Cerebellar nuclear complex (tissue), 1 donor: ENCODE measurements at places on chromosomes 6 and 20.

DNA sequence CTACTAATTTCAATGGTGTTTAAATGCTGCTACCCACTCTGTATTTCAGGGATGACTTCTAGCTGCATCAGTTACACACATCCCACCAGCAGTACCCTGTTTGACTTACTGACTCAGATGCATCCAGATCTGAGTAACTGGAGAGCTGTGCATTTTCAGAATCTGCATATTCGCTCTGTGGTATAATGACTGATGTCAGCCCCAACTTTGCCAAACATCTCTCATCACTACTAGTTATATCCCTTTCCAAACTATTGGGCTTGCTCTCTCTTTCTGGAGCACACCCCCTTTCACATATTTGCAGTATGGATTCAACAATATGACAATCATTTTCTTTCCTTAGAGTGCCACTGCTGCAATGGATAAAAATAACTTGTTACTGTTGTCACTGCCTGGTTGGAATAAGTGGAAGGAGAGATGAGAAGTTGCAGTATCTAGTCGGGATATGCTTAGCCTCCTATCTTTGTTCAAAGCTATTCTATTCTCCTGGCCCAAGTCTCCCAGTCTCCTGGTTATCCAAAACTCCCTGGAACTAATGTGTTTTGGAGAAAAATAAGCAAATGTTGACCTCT is 3.3 kb upstream of the RSPO3 start:
- no peak for DNase-seq

DNA sequence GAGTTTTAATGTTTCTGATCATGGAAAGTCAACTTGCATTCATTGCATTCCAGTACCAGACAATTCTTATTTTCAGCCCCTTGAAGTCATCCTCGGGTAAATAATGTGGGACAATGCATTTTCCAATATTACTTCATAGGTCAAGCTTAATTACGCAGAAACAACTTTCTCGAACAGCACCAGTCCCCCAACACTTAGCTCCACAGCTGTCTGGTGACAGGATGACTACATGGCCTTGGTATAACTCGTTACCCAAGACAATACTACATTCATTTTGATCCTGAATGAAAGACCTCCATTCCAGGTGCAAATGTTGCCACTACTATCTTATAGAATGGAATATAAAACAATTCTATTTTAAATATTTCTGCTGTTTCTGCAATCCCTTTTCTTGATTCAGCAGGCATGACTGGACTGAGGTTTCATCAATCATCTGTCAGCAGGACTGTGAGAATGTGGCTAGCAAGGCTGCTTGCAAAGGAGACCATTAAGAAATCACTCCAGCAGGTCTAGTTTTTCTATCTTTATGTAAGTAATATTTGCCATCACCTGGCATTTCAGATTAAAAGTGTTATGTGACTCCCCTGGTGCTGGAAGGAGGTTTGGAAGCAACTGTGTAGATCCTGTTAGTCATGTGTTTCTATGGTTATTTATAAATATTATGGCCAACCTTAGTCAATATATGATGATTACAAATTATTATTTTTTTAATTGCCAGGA is 147.9 kb downstream of the HAO1 start:
- no peak for DNase-seq

DNA sequence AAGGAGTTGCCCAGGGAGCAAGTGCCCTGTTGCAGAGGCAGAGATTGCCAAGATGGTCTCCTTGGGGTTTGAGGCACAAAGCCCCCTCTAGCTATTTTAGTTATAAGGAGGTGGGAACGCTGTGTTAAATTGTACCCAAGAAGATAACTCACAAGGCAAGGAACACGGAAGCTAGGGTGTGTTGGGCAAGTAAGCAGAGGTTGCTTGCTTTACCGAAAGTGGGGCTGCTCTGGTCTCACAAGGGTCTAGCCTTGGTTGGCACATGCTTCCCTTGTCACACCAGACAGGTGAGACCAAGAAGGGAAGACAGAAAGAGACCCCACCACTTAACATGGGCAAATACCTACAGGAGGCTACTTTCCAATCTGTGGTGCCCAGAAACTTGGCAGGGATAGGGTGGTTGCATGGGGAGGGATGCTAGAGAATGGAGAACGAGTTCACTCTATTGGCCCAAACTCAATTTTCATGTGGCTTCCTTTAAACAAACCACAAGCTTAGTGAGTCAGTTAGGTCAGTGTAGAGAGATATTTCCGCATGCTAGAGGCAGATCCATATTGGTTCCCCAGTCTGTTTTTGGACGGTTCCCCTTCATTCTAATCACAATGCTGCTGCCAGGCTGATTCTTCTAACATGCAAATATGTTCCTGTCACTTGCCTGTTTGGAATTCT is 42.4 kb downstream of the PLAGL1 start:
- no peak for DNase-seq

- DNase-seq, result no peak
These were observed 52.2 kb downstream of the SAMD5 start for GRCh38 chr6:147560670-147561069.

- no peak for DNase-seq
These were observed 109.3 kb upstream of the AFDN start for GRCh38 chr6:167717455-167717854.

DNA sequence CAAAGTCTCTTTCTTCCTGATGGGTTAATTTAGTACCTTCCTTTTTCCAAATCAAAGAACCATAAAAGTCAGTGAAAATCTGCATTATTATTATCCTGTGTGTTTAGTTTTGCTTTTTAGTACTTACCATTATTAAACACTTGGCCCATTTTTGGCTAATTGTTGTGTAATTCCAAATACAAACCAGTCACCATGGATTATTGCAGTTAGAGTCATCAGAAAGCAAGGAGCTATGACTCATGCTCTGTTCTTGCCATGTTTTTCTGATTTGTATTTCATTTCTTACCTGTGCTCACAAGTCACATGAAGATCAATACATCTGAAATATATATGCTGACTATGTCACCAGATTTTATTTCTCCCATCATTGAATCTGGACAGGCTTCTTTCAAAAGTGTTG is 31.3 kb downstream of the SLC22A3 start:
- DNase-seq, result no peak

DNA sequence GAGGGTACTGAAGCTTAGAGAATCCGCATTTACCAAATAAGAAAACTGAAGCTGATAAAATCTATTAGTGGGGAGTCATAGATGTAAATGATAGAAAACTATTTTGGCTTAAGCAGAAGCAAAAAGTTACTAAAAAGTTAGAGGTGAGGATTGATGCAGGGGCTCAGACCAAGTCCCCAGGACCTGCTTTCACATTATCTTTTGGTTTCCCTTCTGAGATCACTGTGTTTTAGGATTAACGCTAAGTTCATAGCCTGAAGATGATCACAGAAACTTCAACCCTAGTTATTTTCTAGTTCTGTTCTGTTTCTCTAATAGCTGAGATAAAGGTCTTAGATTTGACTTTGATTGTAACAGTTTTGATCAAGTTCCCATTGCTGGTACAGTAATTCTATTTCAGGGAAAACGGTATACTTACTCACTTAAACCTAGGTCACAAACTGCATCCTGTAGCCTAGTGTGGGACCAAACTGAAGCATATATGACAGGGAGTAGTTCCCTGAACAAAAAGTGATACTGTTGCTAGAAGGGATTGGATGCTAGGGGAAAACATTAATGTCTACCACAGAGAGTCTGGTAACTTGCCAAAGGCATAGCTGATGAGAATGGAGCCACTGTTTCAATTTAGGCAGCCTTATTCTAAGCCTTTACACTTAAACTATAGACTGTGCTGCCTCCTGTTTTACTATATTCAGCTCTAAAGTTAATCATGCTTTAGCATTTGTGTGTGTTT is 13.1 kb downstream of the CYB5R4 start:
- no peak for DNase-seq

DNA sequence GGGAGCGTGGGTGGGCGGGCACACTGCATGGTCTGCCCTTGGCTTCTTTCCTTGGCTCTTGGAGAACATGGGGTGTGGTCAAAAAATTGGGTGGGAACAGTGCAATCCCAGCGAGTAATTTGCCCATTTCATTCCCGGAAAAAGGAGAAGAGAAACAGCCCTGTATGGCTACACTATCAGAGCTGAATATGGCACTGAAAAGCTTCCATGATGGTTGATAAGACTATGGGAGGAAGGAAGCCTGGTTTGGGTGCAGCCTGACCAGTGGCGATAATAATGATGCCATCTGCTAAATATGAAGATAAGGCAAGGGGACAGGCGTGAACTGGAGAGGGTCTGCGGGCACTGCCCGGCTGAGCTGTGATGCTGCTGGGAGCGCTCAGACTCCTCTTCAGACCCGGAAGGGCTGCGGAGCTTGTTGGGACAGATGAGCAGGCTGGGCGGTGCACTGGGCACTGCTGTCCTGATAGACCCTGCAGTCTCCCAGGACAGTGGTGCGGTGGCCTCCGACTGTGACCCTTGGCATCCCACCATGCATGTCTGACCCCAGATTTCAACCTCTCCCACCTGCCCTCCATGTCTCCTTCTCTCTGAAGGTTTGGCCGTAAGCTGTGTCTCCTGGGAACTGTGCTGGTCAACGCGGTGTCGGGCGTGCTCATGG is 10.2 kb downstream of the SLC22A1 start:
- no peak for DNase-seq

DNA sequence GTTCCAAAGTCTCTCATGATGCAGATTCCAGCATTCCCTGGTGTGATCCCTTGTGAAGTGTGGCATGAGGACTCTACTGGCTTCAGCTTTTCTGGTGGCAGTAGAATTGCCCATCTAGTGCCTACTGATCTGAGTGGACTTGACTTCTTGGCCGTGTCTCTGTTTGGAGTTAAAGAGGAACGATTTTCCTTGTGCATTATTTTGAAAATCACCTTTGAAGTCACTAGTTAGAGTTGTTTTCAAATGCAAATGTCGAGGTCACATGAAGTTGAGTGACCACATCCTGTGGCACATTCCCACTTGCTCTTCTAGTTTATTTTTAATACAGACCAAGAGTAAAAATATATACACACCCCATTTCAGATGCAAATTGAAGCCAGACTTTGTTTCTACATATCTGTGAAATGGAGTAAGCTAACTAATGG is 270.7 kb upstream of the TAB2 start:
- no peak for DNase-seq

- no peak for DNase-seq
These were observed 120.0 kb downstream of the GRM4 start for GRCh38 chr6:34025861-34026260.

DNA sequence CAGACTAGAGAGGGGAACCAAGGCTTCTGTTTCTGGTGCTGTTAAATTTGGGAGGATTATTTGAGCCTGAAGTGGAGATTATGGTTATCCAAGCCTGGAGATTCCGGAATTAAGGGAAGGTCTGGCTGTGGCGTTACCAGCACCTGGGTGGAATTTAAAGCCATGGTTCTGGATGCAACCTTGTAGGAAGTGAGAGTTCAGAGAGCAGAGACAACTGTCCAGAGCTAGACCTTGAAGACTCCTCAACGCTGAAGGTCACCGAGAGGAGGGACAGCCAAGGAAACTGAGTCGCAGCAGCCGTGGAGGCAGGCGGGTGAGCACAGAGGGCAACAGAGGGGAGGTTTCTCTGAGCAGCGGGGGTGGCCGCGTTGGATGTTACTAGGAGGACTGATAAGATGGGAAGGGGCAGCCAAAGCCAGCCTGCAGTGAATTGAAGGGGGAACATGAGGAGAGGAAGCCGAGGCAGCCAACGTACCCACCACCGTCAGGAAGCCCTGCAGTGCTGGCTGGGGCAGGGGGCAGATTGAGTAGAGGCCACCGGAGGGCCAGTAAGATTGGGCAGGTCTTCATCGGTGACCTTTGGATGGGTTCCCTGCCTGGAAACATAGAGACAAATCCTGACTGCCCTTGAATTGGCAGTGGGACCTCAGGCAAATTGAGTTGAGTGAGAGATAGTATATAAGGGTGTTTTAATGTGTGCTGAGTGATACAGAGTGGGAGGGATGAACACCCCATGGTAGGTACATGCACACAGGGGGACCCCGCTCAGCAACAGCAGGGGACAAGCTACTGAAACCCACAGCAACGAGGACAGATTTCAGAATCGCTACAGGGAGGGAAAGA is 90.3 kb downstream of the SNX5 start:
- DNase-seq, result no peak

- DNase-seq, result no peak
These were observed 101.4 kb upstream of the PTPN1 start for GRCh38 chr20:50408526-50409364.

DNA sequence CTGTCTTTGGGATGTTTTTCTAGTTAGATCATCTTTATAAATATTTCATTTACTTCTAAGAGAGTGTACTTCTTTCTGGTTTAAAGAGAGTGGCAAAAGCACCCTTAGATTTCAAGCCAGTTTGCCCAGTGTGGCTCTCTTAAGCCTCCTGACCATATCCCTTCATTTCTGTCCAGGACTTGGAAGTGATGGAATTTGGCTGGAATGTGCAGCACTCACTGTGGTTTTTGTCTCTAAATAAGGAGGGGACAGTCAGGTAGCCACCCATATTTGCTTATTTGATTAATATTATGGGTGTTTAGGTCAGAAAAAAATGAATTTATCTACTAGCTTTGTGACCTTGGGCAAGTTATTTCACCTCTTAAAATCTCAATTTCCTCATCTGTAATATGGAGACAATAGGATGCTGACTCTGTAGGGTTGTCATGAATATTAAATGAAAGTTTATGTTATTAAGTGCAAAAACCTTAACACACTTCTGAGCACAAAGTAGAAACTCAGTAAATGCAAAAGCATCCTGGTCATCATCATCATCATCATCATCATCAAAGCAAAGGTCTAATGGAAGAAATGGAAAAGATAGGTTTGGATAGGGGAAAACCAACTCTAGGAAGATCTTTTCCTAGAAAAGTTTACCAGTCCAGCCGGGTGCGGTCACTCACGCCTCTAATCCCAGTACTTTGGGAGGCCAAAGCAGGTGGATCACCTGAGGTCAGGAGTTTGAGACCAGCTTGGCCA is 3.1 kb downstream of the CRYBG1 start:
- no peak for DNase-seq

DNA sequence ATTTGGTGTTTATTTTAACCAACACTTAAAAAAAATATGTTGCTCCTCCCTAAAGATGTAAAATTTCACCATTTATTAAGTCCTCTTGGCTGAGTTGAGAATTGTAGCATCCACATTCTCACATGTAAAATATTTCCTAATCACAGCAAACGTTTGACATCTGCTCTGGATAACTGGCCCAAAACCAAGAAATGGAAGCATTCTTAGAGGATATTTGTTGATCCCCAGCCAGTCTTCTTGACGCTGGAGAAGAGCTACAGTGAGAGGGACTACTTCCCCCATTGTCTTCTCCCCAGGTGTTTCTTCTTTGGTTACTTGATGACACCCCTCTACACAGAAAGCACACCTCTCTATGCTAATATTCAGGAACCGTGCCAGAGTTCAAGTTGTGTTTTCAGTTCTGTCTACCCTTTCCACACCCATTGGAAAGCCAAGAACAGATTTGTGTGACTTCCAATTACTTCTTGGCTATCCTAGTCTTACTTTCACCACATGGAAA is 454.5 kb upstream of the JAG1 start:
- DNase-seq, result no peak

DNA sequence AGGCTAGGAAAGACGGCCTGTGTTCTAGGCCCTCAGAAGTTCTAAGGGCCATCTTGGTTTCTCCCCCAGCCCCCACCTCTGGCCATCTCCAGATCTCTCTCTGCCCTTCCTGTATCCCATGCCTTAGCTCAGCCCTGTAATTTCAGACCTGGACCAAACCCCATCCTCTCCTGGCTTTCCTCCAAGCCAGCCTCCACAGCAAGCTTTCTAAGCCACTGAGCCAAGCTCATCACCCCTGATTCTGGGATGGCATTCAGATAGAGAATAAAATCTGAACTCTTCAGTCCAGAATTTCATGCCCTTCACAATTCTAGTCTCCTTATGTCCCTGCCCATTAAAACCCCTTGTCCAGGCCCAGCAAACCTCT is 18.9 kb upstream of the CCM2L start:
- peak; percentile 69 for DNase-seq

- no peak for DNase-seq
These were observed 78.2 kb upstream of the NXT1 start for GRCh38 chr20:23272176-23273029.
